ENCODE measurements at places on chromosomes 1 and 21.

- DNase-seq = no peak
Observed at GRCh38 chr1:115179397-115180079, 90.2 kb upstream of the TSPAN2 start.

GRCh38 chr1:110672753-110673108, 2.0 kb downstream of the KCNA3 start:
- DNase-seq = no peak

DNA sequence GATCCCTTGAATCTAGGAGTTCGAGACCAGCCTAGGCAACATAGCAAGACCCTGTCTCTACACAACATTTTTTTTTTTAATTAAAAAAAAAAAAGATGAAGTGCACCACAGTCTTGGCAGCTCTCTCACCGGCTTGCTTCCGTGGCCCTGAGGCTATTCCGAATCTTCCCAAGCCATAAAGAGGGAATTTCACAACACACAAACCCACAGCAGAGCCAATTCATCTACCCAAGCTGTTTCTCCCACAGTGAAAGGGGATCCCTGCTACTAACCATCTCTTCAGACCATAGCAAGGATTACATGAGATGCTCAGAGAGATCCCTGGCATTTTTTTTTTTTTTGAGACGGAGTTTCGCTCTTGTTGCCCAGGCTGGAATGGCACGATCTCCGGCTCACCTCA, 8.3 kb upstream of the CHD5 start:
- no peak for DNase-seq

GRCh38 chr1:232634096-232634495, 4.2 kb upstream of the SIPA1L2 start:
- peak; percentile 57 for DNase-seq

Measured in NCI-H2029 treated with DMSO at 0.1 percent for 48 hours (cell line).